ENCODE measurements at places on chromosomes 1 and 21. TPM values are rescaled to one million over a fixed set of nuclear protein-coding genes. Genes with fewer than 3 reads are reported as not detected.

FBXO2 gene
- total RNA-seq, result 10.2 TPM

EXTL1 gene
- total RNA-seq, result 0.28 TPM

SLC25A34 gene
- total RNA-seq, result 1.5 TPM

ACTN2 gene
- 0.60 TPM for total RNA-seq

ANGPTL3 gene
- total RNA-seq, result 0.41 TPM

DENND2D gene
- total RNA-seq, result 81.0 TPM

BSND gene
- total RNA-seq, result 1.4 TPM

CAMSAP2 gene
- total RNA-seq, result 30.3 TPM

SPTA1 gene
- total RNA-seq, result 0.28 TPM

DNA sequence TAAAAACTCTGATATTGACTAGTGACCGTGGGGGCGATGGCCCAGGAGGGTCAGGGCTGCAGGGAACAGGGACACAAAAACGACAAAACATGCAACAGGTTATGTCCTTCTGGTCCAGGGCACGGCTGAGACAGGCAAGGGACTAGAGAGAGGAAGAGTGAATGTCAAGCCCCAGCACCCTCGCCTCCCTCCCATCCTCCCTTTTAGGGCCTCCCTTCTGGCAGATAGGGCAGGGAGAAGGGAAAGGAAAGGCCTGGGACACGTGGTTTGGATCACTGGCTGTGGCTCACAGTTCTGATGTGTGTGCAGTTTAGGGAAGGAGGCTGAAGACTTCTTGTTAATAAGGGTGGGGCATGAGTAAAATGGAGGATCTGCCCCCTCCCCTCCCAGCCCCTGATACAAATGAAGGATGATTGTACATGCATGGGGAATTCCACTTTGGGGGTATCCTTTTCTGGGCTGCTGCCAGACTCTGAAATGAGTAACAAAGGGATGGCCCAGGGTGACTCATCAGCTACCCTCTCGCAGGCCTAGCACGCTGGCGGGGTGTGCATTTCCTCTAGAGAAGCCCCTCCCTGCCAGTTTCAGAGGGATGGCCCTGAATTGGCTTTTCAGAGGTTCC lies 14.2 kb downstream of the CAPN2 start:
- DNase-seq, result peak; percentile 83

- DNase-seq, result no peak
These were observed 132.8 kb downstream of the CDC7 start for GRCh38 chr1:91633438-91633837.

- DNase-seq, result no peak
These were observed 85.8 kb upstream of the IPO9 start for GRCh38 chr1:201742955-201743805.

DNA sequence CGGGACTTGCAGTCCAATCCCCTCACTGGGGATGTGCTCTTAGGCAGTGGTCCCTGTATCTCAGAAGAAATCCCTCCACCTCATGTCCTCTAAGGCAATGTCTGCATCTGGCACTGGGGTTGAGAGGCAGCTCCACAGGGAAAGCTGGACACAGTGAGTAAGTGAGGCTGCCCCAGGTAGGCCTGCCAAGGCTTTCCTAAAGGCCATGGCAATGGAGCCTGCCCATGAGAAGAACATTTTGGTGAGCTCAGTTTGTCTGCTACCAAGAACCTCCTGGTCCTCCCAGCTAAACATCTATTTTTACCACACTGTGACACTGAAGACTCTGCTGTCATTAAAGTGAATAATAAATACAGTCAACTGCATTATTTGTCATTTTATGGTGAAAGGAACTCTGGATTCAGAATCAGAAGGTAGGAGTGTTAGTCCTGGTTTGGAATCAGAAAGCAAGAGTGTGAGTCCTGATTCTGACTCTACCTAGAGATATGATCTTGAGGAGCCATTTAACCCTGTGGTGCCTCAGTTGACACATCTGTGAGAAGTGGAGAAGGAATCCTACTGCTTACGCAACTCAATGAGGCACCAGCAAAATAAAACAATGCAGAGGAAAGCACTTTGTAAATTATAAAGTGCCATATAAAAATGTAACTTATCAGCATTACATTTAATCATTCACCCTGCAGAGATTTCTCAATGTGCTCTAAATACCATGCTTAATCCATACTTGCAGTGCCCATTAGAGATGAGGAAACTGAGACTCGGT lies 41.0 kb downstream of the TBX15 start:
- DNase-seq, result no peak

DNA sequence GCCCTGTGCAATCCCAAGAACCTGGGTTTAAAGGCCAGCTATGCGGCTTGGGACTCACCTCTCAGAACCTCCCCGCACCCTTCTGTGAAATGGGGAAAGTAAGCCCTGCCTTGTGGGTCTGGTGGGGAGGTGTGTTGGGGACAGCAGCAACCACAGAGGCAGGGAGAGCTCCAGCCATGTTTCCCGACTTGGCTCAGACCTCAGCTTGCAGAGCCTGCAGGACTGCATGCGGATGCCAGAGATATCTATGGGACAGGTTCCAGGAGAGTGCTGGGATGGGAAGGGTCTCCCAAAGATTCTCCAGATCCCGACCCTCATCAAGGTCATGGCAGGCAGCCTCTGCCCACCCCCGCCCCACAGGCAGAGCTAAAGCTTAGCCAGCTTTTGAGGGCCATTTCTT lies 20.2 kb downstream of the PADI1 start:
- DNase-seq, result no peak

DNA sequence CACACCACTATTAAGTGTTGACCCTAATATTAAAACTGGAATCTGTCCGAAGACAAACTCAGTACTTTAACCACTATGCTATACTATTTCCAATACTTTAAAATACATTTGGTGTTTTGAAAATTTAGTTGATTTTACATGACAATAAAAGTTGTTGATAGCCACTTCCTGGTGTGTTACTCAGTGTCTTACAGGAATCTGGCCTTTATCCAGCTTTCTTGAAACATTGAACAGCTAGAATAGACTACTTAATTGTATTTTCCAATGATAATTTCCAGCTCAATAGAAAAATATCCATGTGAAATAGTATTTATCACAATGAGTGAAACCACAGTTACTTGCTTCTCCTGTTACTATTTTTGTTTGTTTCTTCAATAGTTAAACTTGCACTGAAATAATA lies 369.6 kb upstream of the ADGRL4 start:
- DNase-seq, result no peak

- no peak for DNase-seq
These were observed 12.1 kb downstream of the PRKACB start for GRCh38 chr1:84156210-84156621.

GRCh38 chr21:26766826-26767325 lies 78.3 kb downstream of the ADAMTS1 start:
- DNase-seq, result no peak

DNA sequence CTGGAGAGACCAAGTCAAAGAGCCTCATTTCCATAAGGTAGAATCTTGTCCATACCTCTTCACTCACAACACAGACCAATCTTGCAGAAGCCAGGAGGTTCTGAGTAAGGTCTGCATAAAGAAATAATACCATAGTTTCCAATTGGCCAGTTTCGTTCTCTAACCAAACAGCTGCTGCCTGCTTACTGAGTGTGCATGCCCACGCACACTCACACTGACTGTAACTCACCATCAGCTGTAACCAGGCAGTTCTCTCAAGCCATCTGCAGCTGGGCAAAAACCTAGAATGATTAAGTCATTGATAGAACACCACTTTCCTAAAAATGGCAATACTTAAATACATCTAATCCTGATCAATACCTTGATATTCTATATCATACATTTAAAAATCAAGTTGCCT lies 106.6 kb upstream of the VAV3 start:
- DNase-seq, result no peak

GRCh38 chr1:241799416-241799815 lies 48.6 kb upstream of the EXO1 start:
- no peak for DNase-seq

DNA sequence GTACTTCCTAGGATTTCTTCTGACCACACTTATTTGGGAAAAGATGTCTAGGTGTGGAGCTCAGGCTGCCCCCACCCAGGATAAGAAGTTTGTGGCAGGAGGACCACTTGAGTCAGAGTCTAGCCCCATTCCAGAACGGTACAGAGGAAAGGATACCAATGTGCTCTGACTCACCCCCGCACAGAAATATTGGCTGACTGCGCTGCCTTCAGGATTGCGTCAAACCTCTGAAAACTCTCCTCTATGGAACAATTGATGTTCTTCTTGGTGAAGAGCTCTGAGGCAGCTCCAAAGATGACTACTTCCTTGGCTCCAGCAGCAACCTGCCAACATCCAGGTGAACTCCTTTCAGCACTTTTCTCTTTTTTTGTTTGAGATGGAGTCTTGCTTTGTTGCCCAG lies 11.2 kb downstream of the HMGCL start:
- no peak for DNase-seq

DNA sequence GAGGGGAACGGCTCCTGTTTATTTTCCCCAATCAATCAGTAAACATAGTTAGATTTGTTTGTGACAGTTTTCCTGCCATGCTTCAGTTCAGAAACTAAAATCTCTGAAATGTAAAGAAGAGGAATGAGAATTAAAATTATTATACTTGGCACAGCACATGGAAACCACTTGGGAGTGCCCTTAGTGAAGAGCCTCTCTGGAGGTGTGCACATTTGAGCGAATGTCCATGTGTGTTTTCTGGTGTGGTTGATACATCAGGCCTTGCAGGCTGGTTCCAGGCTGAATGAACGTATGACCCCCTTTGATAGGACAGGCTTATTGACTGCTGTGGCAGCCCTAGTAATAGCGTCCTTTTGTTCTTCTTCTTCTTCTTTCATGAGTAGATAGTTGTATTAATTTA lies 27.1 kb downstream of the C4BPA start:
- DNase-seq, result no peak

- DNase-seq, result no peak
These were observed 4.8 kb upstream of the COA6 start for GRCh38 chr1:234368320-234369032.

DNA sequence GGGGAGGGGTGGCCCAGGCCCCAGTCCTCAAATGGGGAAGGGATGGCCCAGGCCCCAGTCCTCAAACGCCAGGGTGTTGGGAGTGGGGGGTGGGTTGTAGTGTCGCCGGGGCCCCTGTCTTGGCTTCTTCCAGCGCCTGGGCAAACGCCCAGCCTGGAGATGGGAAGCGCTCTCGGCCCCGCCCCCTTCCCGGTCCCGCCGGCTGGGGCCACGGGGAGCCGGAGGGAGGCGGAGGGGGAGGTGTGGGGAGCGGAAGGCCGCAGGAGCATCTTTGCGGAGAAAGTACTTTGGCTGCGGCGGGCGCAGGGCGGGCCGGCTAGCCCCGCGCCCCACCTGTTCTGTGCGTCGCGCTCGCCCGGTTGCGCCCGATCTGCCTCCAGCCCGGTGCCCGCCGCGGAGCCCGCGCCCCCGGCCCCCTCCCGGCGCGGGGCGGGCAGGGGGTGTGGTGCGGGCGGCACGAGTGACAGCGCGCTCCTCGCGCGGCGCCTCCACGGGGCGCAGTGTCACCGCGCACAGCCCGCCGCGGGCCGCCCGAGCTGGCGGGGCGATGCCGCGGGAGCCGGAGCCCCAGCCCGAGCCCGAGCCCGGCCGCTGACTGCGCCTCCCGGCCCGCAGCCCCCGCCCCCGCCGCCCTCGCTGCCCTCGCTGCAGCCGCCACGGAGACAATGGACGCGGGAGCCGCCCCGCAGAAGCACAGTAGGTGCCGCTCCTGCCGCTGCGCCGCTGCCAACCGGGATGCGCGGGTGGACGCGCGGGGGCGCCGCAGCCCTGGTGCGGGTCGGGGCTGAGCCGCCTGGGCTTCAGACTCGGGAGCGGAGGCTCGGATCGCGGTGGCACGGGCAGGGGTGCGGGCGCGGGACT lies 31.1 kb upstream of the PEX10 start:
- no peak for DNase-seq

DNA sequence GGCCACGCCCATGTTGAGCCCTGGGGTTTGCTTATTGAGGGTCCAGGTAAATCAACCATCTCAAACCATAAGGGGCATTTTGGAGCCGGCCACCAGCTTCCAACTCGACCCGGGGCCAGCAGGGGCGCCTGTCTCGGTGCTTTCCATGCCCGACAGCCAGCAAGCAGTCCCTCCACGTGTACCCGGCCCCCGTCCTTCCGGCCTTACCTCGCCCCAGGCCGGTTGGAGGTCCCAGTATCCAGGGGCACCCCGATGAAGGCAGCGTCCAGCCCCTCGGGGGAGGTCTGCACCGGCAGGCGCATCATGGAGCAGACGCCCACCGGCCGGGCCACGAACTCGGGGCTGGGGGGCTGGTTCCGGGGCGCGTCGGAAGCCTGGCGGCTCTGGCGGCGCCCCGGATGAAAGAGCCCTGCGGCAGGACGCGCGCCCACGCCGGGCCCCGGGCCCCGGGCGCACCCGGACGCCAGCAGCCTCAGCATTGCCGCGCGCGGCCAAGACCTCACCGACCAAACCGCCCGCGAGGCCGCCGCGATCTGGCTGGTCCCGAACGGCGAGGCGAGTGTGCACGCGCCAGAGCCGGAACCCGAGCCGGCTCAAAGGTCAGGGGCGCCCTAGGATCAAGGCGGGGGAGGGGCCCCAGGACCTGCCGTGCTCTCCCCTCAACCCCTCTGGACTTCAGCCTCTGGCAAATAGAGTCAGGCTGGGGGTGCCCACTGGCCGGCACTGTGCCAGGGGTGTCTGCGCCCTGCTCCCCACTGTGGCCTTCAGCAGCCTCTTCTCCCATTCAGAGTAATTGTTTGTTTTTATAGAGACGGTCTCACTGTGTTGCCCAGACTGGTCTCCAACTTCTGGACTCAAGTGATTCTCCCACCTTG lies at the start of gene AGMAT:
Gene AGMAT, minus strand, starts transcription at position 563 of the 875 bp plus-strand sequence. Its CDS starts 84 bp downstream, at position 479.
- peak; percentile 81 for DNase-seq

DNA sequence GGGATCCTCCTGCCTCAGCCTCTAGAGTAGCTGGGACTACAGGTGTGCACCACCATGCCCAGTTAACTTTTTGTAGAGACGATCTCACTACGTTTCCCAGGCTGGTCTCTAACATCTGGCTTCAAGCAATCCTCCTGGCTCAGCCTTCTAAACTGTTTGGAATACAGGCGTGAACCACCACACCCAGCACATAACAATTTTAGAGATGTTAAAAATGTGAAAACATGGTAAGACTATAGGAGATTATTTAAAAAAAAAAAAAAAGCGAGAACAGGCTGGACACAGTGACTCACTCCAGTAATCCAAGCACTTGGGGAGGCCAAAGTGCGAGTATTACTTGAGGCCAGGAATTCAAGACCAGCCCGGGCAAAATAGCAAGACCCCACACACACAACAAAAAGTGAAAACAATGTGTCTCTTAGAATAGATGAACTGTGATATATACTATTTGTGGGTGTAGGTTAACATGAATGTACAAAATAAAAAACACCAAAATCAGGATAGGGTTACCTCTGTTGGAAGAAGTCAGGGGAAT lies 19.6 kb downstream of the CCDC18 start:
- DNase-seq, result no peak

DNA sequence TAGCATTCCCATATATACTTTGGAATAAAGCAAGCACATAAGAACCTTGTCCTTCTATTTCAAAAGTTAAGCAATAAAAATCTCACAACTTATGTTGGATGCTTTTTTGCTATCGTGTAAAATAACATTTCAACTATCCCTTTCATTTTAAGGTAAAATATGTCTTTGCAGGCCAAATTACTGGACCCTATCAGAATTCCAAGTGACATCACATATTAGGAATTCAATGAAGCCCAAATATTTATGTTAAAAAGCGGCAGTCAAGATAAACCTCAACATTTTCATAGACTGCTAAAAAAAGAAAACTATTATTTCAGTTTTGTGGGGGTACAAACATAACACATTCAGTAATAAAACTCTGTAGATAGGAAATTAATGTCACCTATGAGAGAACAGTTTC lies 252.0 kb downstream of the KCTD3 start:
- DNase-seq, result no peak

- no peak for DNase-seq
These were observed 3.2 kb downstream of the CYP4B1 start for GRCh38 chr1:46802081-46802480.

GRCh38 chr1:191798178-191798577 lies 360.1 kb upstream of the RGS18 start:
- DNase-seq, result no peak
